ENCODE measurements at places on chromosomes 1 and 21. TPM values are rescaled to one million over a fixed set of nuclear protein-coding genes. Genes with fewer than 3 reads are reported as not detected.

GRCh38 chr1:13809461-13810159, 109.6 kb downstream of the PRDM2 start:
- no peak for DNase-seq

- no peak for DNase-seq
Observed at GRCh38 chr21:16571594-16571993, 841.8 kb downstream of the USP25 start.

DNA sequence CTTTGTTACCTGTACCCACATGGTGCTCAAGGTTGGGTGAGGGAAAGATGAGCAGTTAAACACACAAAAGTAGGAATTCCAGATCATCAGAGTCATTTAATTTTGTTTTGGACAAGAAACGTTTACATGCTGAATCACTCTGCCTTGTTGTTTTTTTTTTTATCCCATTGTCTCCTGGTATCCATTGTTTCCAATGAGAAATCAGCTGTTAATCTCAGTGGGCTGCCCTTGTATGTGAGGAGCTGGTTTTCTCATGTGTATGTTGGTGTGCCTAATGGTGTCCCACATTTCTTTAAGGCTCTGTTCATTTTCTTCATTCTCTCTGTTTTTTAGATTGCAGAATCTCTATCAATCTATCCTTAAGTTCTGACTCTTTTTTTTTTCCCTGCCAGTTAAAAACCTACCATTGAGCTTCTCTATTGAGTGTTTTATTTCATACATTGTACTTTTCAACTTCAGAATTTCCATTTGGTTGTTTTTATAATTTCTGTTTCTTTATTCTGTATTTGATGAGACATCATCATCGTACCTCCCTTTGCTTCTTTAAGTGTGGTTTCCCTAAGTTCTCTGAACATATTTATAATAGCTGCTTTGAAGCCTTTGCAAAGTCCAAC, 8.8 kb upstream of the OBSCN start:
- no peak for DNase-seq

DNA sequence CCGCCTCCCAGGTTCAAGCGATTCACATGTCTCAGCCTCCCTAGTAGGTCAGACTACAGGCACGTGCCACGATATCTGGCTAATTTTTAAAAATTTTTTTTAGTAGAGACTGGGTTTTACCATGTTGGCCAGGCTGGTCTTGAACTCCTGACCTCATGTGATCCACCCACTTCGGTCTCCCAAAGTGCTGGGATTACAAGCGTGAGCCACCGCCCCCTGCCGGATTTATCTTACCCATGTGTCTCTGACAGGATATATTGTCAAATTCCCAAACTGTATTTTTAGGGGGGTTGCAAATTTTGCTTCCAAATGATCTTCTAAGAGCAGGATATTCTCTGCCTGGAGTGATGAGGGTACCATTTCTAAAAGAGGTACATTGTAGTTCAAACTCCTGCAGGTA, 74.3 kb downstream of the KIF26B start:
- no peak for DNase-seq

DNA sequence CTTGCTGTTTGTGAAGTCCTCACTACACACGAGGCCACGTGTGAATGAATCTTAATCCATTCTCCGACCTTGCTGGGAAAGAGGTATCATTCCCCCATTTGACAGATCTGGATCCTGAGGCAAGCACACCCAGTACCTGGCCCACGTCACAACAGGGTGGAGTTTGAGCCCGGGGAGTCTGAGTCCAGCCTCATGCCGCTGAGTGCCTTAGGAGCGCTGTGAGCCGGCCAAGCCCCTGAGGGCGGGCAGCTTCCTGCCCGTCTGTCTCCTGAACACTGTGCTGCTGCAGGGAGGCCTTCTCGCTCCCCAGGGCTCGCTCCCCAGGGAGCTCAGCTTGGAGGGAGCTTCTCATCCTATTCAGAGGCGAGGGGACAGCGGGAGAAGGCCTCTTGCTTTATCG, 29.7 kb downstream of the SLC45A1 start:
- DNase-seq: no peak

GRCh38 chr1:173914366-173914871, 2.7 kb downstream of the SERPINC1 start:
- no peak for DNase-seq

GRCh38 chr1:45304311-45305081, 22.2 kb upstream of the HPDL start:
- DNase-seq: peak; percentile 4

- DNase-seq: no peak
Observed at GRCh38 chr21:14691914-14692313, 145.8 kb upstream of the SAMSN1 start.

DNA sequence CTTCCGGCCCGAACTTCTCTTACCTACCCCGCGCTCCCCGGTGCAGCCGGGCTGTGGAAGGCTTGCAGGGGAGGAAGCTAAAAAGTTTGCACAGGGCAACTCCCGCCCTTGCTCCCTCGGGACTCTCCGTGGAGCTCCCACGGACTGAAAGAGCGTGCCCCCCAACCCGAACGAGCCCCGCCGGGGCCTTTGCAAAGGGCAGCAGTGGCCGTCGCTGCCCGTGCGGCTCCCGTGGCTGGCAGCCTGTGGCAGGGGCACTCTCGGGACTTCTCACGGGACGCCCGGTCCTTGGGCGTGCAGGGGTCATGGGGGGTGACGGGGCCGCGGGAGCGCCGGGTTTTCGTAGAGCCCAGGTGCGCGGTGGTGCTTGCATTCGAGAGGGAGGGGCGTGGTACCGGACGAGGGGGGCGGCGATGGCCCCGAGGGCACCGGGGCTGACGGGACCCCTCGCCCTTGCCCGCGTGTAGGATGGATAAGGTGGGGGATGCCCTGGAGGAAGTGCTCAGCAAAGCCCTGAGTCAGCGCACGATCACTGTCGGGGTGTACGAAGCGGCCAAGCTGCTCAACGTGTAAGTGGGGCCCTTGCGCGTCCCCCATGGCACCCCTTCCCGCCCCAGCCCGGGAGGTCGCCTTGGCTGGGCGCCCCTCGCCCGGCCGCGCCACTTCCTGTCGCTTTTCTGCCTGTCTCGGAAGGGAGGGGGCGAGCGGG, 711 bp downstream of the GADD45A start:
- no peak for DNase-seq

- no peak for DNase-seq
Observed at GRCh38 chr1:214454569-214455396, 96.6 kb downstream of the PTPN14 start.

GRCh38 chr1:202701200-202701599, 9.1 kb downstream of the SYT2 start:
- DNase-seq: no peak

GRCh38 chr1:241330619-241331327, 26.2 kb downstream of the RGS7 start:
- DNase-seq: no peak

- no peak for DNase-seq
Observed at GRCh38 chr1:37124501-37124900, 90.2 kb upstream of the GRIK3 start.

GRCh38 chr1:180397175-180397574, 105.2 kb downstream of the ACBD6 start:
- no peak for DNase-seq

DNA sequence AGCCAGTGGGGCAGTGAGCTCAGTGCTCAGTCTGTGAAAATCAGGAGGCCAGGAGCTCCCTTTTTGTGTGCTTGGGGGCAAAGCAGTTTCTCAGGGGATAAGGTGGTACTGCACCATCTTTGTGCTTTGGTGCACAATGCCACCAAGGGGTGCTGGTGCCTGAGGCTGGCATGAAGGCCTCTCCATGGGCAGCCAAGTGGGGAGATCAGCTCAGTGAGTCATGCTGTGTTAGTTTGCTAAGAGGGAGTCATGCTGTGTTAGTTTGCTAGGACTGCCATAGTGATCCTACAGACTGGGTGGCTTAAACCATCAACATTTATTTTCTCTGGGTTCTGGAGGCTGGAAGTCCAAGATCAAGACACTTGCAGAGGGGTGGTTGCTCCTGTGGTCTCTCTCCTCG, 428.1 kb downstream of the PRDM2 start:
- DNase-seq: no peak

The RHBDL2 gene
- total RNA-seq: 4.5 TPM

The BEND5 gene
- not detected for total RNA-seq

The CASQ1 gene
- total RNA-seq: 0.71 TPM

The DPT gene
- total RNA-seq: not detected

The ICOSLG gene
- not detected for total RNA-seq

The TEDDM1 gene
- total RNA-seq: not detected

Data from G401 (cell line).